NCI-H1105 treated with DMSO at 0.1 percent for 48 hours (cell line): ENCODE measurements at places on chromosomes 13 and 19.
A peak's percentile ranks its signal among the peaks of the same experiment; 100 is the strongest.

GRCh38 chr19:55902080-55902751, 29.9 kb downstream of the NLRP13 start:
- DNase-seq: no peak

GRCh38 chr13:100129605-100130004, 40.7 kb downstream of the PCCA start:
- DNase-seq: no peak

DNA sequence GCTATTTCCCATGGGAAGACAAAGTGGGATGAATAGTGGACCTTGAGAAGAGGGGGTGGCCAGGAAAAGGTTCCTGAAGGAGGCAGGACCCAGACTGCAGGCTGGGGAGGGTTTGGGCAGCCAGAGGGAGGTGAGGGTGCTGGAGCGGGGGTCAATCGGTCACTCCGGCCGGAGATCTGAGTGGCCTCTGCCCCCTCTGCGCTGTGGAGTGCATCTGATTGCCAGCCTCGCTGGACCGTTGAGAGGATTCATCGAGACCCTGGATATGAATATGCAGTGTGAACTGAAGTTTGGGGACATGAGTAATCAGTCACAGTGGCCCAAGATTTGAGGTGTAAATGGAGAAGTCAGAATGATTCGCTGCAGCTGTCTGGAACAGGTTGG, 5.5 kb upstream of the ZNF580 start:
- no peak for DNase-seq

DNA sequence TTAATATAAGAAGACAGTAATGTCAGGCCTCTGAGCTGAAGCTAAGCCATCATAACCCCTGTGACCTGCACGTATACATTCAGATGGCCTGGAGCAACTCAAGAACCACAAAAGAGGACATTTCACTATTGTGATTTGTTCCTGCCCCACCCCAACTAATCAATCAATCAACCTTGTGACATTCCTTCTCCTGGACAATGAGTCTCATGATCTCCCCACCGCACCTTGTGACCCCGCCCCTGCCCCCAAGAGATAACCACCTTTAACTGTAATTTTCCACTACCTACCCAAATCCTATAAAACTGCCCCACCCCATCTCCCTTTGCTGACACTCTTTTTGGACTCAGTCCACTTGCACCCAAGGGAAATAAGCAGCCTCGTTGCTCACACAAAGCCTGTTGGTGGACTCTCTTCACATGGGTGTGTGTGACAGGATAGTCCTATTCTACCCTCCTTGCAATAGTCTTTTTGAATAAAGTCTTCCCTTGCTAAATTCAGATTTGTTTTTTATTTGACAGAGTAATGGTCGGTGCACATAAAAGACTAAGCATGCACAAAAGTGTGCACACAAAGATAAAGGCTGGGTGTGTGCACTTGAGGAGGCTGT, 14.0 kb downstream of the CD70 start:
- no peak for DNase-seq

DNA sequence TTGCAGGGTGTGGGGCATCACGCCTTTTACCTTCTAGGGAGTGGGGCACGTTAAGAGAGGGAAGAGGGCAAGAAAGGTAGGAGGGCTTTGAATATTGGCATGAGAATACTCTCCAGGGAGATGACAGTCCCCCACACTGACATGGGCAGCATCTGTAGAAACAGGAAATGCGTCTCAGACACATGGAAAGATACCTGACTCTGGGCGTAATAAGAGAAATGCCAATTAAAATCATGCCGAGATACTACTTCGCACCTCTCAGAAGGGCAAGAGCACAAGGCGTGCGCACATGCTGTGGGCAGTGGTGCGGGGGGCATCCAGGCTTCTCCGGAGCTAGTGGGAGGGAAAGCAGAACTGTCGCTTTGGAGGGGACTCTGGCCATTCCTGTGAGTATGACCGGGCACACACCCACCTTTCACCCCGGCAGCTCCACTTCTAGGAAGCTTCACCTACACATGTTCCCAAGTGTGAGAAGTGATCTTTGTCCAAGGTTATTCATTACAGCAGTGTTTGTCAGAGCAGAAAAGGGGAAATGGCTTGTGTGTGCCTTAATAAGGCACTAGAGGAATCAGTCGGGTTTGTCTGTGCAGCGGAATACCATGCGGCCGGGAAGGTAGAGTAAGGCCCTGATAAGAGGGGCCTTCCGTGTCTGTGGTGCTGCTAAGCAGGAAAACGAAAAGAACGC, 99.5 kb downstream of the SIPA1L3 start:
- DNase-seq: no peak

- DNase-seq: no peak
Observed at GRCh38 chr19:4972509-4973230, 3.8 kb downstream of the KDM4B start.

GRCh38 chr19:49328741-49329140, 3.8 kb upstream of the SLC6A16 start:
- DNase-seq: no peak

DNA sequence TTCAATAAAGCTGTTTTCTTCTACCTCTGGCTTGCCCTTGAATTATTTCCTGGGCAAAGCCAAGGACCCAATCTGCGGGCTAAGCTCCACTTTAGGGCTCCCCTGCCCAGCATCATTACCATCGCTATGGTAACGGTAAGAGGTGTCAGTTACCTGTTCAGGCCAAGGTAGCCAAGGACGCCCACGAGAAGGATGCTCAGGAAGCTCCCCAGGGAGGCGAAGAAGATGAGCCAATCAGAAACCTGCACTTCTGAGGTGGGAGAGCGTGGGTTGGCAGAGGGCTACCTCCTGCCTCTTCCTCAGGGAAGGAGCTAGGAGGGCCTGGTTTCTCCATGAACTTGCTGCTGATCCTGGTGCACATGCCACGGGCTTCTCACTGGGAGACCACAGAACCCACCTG, 24.7 kb downstream of the IL12RB1 start:
- DNase-seq: peak; percentile 75

DNA sequence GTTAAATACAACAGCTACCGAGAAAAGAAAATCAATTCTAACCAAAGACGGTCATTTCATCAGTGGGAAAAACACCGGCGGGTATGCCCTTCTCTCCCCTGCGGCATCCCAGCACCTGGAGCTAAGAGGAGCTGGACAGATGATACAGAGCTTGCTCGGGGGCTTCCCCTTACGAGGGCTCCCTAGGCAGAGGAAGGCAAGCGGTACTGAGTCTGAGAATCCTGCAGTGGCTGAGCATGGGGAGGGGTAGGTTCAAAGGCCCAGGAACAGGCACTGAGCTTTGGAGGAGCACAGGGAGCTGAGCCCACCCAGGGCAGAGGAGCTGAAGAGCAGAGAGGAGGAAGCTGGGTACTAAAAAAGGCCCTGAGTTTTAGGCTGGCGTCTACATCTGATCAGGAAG, 12.7 kb downstream of the STK24 start:
- no peak for DNase-seq

- no peak for DNase-seq
Observed at GRCh38 chr19:36819130-36819630, 19.0 kb downstream of the ZNF790 start.

- no peak for DNase-seq
Observed at GRCh38 chr13:79160818-79161217, 245.2 kb downstream of the RBM26 start.
